ENCODE measurements at places on chromosomes 6 and 20.

DNA sequence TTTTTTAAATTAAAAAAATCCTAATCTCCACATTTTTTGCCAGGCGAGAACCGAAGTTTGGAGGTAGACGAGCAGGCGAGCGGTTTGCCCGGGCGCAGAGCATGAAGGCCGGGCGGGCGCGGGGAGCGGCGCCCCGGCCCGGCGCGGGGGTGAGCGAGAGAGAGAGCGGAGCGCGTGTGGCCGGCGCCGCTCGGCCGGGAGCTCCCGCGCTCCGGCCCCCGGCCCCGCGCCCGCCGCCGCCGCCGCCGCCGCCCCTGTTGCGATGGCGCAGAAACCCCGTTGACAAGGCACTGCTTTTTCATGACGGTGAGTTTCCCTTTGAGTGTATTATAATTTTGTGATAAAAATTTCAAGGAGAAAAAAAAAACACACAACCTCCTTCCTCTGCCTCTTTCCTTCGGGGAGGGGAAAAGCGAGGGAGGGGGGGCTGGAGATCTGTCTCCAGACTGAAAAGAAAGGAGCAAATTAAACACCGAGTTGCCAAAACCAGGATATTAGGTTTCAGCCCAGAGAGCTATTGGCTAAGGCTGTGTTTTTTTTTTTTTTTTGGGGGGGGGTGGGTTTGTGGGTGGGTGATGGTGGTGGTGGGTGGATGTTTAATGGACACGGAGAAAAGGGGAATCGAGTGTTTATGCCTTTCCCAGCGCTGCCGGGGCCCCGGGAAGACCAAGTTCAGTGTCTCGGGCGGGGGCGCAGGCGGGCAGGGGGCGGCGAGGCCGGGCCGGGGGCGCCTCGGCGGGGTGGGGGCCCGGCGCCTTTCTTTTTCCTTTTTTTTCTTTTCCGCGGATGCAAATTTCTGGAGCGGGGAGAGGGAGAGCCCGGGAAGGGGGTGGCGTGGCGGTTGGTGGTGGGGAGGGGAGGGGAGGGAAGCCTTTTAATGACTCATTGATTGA, at the start of gene BICRAL:
Gene BICRAL (plus strand): TSS at position 257 of the 893 bp plus-strand sequence. CDS start 39,971 bp downstream, outside the sequence.
- peak; percentile 74 for DNase-seq

DNA sequence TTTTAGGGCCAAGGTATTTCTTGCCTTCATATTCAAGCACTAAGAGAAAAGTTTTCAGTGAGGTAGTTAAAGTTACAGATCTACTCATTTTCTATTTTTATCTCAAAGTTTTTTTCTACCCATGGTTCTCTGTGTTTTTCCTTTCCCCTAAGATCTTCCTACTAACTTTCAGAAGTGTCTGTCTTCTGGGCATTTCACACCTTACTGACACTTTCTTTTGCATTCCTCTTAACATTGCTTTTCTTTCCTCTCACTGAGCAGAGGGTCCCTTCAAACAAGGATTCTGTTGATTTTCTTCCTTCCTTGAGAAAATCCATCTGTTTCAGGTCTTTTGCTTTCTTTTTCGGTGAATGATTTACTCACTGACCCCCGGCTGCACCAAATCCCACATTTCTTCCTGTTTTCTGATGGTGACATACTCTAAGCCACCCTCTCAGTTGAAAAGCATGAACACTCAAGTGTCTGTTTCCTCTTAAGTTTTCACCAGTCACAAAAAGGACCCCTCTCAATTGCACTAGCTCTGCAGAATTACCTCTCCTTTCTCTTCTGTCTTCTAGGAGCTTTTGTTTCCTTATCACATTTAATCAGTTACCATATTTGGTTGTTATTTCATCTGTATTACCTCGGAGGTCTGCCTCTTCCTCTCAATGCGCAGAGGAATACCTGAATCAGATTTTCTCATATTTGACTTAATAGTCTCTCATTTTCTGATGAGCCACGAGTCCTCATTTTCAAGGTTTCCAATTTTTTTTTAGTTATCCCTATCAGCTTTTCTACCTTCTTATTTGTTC, 73.5 kb upstream of the RNF217 start:
- no peak for DNase-seq

- DNase-seq = no peak
These were observed 74.5 kb upstream of the TRAF3IP2 start for GRCh38 chr6:111680015-111680712.

GRCh38 chr20:35586751-35587425, 28.7 kb upstream of the SPAG4 start:
- no peak for DNase-seq

DNA sequence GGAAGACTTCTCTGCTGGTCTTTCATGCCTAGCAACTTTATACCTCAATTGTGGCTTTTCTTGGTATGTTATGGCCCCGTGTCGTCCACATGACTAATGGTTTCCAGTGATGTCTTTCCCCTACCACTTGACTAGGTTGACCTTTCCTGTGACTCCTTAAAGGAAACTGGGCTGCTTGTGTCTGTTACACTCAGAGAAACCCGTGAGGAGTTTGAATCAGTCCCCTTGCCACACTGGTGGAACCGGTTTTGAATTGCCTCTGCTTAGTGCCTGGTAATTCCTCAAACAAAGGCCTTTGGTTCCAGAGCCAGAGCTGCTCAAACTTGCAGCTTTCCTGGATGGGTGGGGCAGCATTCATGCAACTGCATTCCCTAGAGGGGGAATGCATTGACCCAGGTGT, 21.9 kb downstream of the ECT2L start:
- no peak for DNase-seq

DNA sequence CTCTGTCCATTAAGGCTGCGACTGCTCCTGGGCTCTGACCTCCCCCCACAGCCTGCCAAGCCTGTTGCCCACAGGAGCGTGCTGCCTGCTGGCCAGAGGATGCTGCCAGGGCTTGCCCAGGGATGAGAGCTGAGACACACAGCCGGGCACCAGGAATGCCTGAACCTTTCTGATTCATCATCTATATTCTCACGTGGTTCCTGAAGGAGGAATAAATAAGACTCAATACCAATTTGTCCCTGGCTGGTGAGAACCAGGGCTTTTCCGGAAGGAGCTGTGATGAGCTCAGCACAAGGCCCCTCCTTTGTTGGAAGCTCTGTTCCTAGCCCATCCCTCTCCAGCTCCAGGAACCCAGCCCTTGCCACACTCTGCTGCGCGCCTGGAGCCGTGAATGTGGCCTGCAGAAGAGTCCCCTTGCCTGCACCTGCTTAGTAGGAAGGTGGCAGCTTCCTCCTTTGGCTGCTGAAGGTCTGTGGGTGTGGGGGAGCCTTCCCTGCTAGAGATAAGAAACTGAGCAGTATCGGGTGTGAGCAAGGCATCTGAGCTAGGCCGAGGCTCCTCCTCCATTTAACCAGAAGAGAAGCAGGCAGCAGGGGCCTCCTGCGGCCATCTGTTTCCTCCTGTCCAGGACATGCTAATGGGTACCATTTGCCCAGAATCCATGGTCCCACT, 37.9 kb downstream of the SYNDIG1 start:
- DNase-seq = no peak

DNA sequence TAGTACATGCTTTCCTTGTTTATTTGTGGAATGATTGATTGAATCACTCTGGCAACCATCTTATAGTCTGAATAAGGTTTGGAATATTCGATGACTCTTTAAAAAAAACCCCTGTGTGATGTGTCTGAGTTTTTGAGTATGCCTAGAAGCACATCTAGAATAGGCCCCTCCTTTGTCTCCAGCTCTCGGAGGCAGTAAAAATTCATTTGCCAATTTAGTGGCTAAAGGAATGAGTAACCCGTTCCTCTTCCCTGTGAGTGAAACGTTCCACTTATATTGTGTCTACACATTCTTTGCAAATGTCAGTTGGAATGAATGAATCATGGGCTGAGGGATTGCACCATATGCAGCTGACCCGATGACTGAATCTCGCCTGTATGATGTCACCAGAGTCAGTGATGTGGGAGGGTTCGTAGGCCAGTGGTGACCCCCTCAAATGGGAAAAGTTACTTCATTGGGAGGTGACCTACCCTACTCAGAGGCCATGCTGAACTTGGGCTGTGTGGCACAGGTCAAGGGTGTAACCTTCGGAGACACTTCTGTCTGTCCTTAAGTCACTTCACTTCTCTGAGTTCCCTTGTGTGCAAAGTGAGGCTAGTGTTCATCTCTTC, 21.6 kb downstream of the MOCS3 start:
- DNase-seq = no peak

DNA sequence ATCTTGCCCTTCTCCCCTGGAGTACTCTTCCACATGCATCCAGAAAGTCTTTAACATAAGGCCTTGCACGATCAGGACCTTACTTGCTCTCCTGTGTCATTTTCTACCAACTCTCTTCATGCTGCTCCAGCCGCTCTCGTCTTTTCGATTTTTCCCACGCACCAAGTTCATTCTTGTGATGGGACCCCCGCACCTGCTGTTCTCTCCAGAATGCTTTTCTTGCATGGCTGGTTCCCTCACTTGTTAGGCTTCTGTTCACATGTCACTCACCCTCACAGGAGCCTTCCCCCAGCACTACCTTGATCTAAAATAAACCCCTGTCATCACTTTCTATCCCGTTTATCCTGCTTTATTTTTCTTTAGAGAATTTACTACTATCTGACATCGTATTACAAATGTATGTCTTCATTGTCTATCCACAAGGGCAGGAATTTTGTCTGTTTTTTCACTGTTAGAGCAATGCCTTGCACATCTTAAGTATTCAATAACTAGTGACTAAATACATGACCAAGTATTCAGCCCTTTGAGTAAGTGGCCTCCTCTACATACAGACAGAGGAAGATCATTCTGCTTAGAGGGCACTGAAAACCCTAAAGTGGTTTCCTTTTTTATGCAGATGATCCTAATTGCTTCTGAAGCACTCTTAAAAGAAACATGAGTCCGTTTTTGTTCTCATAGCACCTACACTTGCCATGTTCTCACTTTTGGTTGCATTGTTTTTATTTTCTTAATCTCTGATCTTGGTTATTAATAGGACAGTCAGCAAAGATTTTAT, 166.9 kb downstream of the SLC16A10 start:
- DNase-seq = no peak

GRCh38 chr20:56983813-56984212, 282.6 kb downstream of the BMP7 start:
- DNase-seq = no peak

GRCh38 chr20:62709537-62709905, 885 bp downstream of the NTSR1 start:
- DNase-seq = no peak

GRCh38 chr20:25188218-25188617, 7.3 kb upstream of the ENTPD6 start:
- DNase-seq = no peak

DNA sequence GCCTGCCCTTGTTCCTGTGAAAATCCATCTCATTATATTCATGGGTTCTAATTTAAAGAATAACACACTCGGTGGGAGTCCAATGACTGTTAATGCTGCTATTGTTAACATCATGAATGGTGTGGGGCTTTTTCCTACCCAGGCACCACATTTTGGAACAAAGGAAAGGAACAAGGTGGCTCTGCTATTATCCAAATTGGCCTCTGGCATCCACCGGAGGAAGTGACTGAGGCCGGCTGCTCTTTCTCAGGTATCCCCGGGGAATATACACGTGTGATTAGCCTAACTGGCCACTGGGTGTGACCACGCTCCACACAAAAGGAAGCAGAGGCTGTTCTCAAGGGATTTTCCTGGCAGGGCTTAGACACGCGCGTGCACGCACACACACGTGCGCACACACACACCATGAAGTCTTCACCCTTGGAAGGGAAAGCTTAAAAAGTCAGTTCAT, 601.2 kb upstream of the ARID1B start:
- no peak for DNase-seq

DNA sequence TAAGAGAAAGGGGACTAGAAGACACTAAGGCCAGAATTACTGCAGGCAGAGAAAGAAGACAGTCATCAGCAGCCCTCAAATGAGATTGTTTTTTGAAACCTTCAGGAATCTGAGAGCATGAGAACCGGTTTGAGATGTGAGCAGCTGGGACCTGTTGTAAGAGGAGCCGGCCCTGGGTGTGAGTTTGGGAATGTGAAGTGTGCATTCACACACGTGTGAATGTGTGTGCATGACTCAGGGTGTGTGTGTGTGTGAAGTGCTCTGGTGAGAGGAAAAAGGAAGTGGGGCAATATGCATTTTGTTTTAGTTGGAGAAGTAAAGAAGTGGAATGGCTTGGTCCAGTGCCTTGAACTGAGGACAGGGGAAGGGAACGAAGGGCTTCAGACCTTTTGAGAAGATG, 4.3 kb downstream of the SCUBE3 start:
- no peak for DNase-seq

- DNase-seq = no peak
These were observed 44.6 kb downstream of the TOX2 start for GRCh38 chr20:43959079-43959919.

DNA sequence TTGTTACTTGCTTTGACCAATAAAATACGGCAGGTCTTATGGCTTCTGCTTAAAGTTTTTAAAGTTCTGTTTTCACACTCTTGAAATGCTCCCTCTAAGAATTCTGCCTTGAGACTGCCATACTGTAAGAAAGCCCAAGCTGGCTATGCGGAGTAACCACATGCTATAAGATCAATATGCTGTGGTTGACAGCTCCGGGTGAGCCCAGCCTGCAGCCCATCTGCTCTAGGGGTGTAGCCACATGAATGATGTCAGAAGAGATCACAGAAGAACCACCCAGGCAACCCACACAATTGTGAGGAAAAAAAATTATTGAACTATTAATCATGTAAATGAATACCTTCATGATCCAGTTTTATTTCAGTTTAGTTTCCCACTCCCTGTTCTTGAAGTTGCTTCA, 26.1 kb upstream of the SH3BGRL2 start:
- no peak for DNase-seq

GRCh38 chr6:111579816-111580215, 25.9 kb downstream of the TRAF3IP2 start:
- no peak for DNase-seq

GRCh38 chr20:8428988-8429387, 296.9 kb downstream of the PLCB1 start:
- DNase-seq = no peak

GRCh38 chr6:163095401-163095800, 319.1 kb upstream of the QKI start:
- no peak for DNase-seq

GRCh38 chr20:17494201-17494600, 37.0 kb downstream of the BFSP1 start:
- no peak for DNase-seq

GRCh38 chr20:24663496-24663895, 194.1 kb downstream of the SYNDIG1 start:
- DNase-seq = no peak

- no peak for DNase-seq
These were observed 687.7 kb upstream of the MARCKS start for GRCh38 chr6:113169484-113169883.

- DNase-seq = no peak
These were observed 26.1 kb downstream of the C6orf141 start for GRCh38 chr6:49576618-49577017.

DNA sequence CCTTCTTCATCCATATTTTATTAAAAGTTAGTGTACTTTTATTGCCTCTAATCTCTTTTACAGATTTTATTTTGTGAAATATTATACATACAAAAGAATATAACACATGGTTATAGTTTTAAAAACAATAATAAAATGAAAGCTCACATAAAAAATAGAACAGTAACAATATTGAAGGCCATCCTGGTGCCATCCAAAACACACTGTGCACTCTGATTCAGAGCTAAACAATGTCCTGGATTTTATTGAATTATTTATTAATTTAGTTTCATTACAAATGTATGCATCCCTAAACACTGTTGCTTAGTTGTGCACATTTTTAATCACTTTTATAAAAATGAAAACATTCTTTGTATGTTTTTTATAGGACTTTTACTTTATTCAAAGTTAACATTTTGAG, 32.9 kb downstream of the RNF217 start:
- no peak for DNase-seq

All from right renal pelvis (tissue), 4 donors.